ENCODE measurements at places on chromosomes 7 and 10.

DNA sequence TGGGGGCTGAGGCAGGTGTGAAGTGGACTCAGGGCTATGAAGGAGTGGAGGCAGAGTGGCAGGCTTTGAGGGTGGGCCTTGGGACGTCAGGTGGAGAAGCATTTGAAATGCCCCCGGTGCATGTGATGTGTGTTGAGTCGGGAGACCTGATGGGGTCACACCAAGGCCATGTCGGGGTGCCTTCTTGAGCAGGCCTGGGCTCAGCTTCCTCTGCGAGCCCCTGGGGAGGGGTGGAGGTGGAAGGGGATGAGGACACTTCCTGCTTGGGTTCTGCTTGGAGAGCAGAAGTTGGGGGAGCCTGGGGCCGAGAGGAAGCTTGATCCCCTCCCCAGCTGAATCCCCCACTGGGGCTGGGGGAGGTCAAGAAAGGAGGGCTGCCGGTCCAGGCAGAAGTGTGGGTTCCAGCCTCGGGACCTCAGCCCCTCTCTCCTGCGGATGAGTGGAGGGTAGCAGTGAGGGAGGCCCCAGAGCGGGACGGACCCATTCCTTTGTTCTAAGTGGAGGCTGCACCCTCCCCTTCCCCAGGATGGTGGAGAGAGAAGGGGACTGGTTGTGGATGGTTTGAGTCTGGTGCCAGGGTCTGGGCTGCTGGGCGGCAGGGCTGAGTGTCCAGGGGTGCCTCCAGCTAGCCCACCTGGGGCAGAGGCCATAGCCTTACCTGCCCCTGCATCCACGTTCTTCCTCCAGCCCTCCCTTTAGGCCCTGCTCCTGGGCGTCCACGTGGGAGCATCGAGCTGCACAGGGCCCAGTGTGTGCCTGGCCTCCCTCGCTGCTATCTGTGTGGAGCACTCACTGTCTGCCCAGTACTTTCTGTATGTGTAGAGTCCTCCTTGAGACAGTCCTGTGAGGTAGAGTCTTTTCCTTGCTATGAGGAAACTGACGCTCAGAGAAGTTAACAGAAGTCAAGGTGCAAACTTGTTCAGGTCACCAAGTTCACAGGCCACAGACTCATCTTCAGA, 36.7 kb downstream of the PRF1 start:
- DNase-seq = no peak

DNA sequence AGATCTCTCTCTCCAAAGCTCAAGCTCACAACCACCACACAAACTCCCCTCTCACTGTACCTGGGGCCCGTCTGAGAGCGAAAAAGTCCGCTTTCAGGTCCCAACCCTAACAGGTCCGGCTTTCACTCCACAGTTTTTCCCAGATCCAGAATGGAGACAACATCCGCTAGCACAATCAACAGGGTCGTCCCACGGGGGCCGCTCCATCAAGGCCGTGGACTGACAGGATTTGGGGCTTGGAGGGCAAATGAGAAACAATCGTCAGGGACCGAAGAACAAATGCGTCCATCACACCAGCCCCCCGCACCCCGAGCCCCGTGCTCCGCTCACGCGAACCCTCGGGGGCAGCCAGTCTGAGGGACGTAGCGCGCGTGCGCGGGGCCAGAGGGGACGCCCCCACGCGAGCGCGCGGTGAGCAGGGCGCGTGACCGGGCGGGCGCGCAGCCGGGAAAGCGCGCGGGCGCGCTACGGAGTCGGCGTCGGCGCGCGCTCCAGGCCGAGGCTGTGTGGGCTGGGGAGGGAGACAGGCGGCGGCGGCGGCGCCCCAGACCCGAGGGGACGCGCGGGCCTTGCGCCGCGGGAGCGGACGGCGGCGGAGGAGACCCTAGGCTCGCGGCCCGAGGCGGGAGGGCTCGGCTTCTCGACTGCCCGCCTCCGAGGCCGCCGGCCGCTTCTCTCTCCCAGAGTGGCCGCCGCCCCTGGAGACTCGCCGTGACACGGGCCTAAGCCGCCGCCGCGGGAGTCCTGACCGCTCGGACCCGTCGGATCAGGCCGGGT, at the start of gene SLK:
TSS of gene SLK (plus strand) at position 470 of the 777 bp plus-strand sequence. CDS start 606 bp downstream, outside the sequence.
- peak; percentile 66 for DNase-seq

DNA sequence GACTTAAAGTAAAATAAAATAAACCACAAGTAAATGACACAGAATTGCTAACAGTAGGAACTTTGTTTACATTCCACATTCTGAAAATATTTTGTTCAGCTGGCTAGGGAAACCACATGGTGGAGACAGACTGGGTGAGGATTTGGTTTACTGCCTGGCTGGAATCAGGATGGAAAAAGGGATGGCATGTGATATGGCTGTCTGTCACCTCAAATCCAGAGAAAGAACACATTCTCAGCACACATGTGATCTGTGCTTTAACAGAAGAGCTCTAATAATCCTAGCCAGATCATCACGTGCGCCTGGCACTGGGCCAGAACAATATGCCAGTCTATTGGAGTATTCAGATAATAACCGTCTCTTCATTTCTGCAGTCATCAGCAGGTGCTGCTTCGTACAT, 90.9 kb upstream of the PIP4K2A start:
- DNase-seq = no peak

DNA sequence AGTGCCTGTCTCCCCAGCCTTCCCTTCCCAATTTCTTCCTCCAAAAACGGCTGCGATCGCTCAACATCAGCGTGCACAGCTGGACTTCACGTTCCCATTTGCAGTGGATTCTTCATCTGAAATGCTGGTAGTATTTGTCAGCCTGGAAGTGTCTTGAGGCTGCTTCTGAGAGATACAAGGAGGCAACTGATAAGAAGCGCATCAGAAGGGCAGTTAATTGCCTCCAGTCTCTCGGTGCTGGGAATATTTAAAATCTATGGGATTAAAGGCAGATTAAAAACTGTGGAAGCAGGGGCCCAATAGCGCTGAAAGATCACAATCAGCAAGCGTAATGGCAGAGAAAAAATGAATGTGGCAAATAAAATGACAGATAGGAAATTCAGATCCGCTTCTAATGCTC, 450.0 kb downstream of the GATA3 start:
- DNase-seq = no peak

DNA sequence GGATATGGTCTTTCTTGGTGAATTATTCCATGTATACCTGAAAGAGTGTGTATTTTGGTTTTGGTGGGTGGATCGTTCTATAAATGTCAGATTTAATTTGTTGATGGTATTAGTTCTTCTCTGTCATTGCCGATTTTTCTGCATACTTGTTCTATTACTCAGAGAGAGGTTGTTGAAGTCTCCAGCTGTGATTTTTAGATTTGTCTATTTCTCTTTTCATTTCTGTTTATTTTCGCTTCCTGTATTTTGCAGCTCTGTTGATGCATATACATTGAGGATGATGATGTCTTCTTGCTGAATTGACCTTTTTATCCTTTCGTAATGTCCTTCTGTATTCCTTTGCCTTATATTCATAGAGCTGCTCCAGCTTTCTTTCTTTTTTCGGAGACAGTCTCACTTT, 12.1 kb upstream of the BHLHA15 start:
- no peak for DNase-seq

- no peak for DNase-seq
Observed at GRCh38 chr7:96987719-96988118, 17.6 kb upstream of the DLX6 start.

- DNase-seq = no peak
Observed at GRCh38 chr7:37705976-37706375, 22.4 kb downstream of the GPR141 start.

DNA sequence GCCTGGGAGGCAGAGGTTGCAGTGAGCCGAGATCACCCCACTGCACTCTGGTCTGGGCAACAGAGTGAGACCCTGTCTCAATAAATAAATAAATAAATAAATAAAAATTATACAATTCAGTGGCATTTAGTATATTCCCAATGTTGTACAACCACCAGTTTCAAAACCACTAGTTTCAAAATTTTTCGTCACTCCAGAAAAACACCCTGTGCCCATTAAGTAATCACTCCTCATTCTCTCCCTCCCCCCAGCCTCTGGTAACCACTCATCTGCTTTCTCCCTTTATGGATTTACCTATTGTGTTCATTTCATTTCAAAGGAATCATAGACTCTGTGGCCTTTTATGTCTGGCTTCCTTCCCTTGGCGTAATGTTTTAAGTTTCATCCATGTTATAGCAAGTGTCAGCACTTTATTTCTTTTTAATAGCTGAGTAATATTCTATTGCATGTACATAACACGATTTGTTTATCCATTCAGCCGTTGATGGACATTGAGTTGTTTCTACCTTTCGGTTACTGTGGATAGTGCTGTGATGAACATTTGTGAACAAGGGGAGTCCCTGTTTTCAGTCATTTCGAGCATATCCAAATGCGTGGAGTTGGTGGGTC, 29.4 kb upstream of the GOLGA7B start:
- DNase-seq = no peak

GRCh38 chr10:66752714-66753113, 173.1 kb upstream of the LRRTM3 start:
- no peak for DNase-seq

DNA sequence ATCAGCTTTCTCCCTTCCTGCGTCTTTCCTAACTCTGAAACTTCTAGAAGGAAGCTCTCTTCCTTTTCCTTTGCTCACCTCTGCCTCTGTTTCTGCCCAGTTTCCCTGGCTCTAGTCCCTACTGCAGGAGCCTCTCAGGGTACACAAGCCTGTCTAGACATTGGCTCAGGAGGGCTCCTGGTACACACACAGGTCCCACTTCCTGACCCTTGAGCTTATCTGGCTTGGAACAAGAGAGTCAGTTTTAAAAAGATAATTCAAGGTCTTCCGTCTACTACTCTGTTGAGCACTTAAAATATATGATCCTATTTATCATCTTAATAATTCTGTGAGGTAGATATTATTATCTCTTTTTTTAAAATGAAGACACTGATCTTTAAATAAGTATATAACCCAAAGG, 140.7 kb downstream of the RTKN2 start:
- no peak for DNase-seq

DNA sequence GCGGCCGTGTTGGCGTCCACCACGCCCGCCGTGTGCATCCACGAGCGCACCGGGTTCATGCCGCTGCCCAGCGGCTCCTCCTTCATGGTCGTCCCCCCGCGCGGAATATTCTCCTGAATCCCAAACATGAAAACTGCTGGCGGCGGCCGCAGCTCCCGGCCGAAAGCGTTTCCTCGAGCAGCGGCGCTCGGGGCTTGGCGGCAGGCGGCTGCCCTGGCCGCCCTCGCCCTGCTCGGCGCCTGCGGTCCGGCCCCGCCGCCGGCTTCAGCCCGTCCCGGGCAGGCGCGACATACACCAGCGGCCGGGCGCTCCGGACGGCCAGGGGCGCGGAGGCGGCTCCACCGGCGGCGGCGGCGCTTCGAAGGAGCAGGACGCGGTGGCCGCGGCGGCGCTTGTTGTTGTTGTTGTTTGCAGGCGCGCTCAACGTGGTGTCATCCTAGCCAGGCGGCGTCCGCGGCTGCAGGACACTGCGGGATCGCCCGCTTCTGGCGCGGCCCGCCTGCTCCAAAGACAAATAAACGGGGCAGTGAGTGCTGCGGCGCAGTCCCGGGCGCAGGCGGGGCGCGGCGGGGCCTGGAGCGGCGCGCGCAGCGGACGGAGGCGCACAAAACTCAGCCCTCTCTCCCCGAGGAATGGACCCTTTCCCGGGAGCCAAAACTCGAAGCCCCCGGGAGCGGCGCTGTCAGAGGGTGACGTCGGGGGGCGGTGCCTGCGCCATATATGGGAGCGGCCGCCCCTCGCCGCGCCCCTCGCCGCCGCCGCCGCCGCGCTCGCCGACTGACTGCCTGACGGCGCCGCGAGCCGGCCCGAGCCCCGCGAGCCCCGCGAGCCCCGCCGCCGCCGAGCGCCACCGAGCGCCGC, at the start of gene EBF3:
TSS of gene EBF3 (minus strand) at position 634 of the 861 bp plus-strand sequence. CDS start at position 128, 506 bp downstream.
- DNase-seq = no peak

DNA sequence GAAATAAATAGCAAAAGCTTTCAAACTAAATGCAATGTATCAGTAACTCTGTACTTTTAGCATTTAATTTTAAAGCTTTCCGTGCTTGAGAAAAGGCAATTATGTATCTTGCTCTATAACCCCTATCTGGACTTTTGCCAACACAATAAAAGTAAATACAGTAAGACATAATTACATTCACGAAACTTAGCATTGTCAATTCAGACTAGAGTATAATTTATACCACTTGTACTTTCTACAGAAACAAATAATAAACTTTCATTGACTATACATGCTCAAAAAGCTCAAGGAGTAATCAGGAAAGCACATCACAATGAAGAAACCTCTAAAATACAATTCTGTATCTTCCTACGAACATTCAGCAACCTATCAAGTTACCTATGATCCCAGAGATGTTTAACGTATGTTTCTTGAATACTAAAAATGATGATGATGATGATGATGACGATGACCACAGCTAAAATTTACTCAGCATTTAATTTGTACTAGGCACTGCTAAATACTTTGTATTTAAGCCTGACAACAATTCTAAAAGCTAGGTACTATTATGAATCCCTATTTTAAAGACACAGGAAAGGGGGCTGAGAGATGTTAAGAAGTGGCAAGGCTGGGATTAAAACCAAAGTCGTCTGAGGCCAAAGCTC, 44.9 kb downstream of the MINDY3 start:
- no peak for DNase-seq

GRCh38 chr7:130970696-130971095, 236.7 kb upstream of the KLF14 start:
- no peak for DNase-seq

DNA sequence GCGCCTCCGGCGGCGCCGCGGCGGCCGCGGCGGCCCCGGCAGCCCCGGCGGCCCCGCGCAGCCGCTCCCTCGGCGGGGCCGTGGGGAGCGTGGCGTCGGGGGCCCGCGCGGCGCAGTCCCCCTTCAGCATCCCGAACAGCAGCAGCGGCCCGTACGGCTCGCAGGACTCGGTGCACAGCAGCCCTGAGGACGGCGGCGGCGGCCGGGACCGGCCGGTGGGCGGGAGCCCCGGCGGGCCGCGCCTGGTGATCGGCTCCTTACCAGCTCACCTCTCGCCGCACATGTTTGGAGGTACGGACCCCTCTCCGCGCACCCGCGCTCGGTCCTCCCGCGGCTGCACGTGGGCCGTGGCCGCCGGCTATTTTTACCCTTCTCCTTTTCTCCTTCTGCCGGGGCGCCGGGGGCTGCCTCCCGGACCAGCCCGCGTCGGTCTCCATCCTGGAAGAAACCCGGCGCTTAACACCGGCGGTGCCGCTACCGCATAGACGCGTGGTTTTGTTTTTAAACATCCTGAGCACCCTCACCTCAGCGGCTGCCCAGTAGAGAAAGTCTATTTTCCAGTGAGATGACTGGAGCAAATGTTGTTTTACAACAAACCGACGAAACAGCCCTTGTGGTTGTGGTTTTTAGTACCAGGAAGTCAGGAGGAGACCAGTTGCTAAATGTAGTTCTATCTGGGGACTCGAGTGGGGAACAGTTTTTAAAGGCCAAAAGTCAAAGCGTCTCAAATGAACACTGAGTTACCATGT, 1.3 kb downstream of the ZNRF2 start:
- peak; percentile 31 for DNase-seq
